ENCODE measurements at places on chromosomes 12 and 14.

DNA sequence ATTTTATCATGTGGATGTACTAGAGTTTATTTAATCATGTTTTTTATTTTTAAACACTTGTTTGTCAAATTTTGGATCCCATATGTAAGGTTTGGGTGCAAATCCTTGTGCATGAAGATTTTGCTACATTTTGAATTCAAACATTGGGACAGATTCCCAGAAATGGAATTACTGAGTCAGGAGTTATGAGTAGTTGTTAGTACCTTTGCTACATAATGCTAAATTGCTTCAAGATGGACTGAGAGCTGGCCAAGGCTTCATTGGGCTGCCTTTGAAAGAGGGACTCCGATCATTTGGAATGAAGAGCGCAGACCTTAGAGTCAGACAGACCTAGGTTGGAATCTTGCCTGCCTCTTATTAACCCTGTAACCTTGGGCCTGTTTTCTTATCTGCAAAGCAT is 154.9 kb upstream of the PWP1 start:
- no peak for DNase-seq

GRCh38 chr12:31531893-31532292 is 59.0 kb downstream of the DENND5B start:
- no peak for DNase-seq

DNA sequence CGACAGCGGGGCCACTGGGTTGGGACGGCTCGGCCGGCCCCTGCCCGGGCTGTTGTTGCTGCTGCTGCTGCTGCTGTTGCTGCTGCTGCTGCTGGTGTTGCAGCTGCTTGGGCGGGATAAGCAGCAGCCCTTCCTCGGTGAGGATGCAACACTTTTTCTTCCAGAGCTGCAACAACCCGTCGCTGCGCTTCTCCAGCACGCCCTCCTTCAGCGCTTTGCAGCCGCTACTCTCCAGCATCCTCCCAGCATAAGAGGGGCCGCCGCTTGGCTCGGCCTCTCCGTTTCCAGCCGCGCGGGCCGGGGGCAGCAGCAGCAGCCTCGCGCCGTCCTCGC is 529 bp downstream of the PHLDA1 start:
- DNase-seq: no peak

GRCh38 chr12:57112492-57113294 is 1.5 kb upstream of the STAT6 start:
- DNase-seq: no peak

- no peak for DNase-seq
Measured at GRCh38 chr12:104536841-104537240, 80.1 kb downstream of the CHST11 start.

GRCh38 chr14:73680821-73681220 is 33.4 kb downstream of the PNMA1 start:
- DNase-seq: no peak

DNA sequence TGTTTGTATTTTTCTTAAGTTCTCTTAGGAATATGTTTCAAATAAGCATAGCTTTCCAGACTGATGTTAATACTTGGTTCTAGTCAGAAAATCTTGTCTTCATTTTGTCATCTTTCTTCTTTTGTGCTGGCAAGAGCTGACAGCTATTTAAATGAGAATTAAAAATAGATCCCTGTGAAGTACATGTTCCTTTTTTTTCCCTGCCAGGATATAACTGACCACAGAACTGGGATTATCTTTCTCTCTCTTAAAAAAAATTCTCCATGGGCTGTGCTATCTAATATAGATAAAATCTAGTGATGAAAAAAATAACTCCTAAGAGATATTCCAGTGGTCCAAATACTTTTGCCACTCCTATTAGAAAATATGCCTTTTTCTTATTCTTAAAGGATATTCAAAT is 163.4 kb downstream of the AKAP6 start:
- no peak for DNase-seq

Data from NCI-H2081 treated with DMSO at 0.1 percent for 48 hours (cell line).